ENCODE measurements at places on chromosomes 5 and 9. TPM values are rescaled to one million over a fixed set of nuclear protein-coding genes. Genes with fewer than 3 reads are reported as not detected.

MRPS27 gene
- 86.0 TPM for total RNA-seq

IRGM gene
- total RNA-seq, result 1.7 TPM

CDC37L1 gene
- total RNA-seq, result 14.5 TPM

BHMT gene
- not detected for total RNA-seq

EGFL7 gene
- total RNA-seq, result 0.25 TPM

SLC36A3 gene
- not detected for total RNA-seq

FANCC gene
- total RNA-seq, result 14.5 TPM

FREM1 gene
- total RNA-seq, result not detected

LCN15 gene
- total RNA-seq, result not detected

CDHR2 gene
- 0.19 TPM for total RNA-seq

DNA sequence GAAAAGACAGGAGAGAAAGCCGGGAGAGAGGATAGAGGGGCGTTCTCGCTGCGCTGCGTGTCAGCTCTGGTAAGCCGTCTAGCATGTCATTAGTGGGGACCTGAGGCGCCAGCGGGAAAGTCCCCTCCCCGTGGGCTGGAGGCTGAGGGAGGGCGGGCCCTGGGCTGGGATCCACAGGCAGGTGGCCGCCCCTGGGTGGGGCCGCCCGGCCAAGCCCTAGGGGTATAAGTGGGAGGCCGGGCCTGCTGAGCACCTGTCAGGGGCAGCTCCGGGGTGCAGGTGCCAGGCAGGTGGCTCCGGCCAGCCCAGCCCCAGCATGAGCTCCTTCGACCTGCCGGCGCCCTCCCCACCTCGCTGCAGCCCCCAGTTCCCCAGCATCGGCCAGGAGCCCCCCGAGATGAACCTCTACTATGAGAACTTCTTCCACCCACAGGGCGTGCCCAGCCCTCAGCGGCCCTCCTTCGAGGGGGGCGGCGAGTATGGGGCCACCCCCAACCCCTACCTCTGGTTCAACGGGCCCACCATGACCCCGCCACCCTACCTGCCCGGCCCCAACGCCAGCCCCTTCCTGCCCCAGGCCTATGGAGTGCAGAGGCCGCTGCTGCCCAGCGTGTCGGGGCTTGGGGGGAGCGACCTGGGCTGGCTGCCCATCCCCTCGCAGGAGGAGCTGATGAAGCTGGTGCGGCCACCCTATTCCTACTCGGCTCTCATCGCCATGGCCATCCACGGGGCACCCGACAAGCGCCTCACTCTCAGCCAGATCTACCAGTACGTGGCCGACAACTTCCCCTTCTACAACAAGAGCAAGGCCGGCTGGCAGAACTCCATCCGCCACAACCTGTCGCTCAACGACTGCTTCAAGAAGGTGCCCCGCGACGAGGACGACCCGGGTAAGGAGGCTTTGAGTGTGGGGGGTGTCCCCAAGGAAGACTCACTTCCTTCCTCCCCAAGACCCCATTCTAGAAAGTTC is at the start of gene FOXI1:
Gene FOXI1, plus strand, starts transcription at position 256 of the 970 bp plus-strand sequence. Its CDS starts 61 bp downstream, at position 317.
- no peak for DNase-seq

GRCh38 chr9:133459476-133460404 is at the start of gene CACFD1:
TSS of gene CACFD1 (plus strand) at chr9:133459978. CDS start at chr9:133460067, 89 bp downstream.
- DNase-seq, result peak; percentile 93

- DNase-seq, result no peak
Observed at GRCh38 chr5:87298692-87299362, 31.1 kb downstream of the RASA1 start.

DNA sequence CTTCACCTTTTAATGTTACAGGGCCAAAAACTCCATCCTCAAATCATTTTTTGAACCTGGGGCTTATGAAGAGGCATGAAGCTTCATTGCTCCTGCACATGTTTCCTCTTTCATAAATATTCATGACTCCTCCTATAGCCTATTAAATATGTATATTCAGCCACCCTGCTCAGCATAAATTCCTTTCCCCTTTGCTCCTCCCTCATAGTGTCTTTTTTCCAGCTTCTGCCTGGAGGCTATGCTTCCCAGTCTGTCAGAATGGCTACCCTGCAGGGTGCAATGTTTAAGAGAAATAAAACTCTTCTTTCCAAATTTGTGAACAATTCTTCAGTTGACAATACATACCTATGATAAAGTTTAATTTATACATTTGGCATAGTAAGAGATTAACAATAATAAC is 1082.9 kb upstream of the CDH18 start:
- no peak for DNase-seq

- no peak for DNase-seq
Observed at GRCh38 chr5:157484768-157485167, 24.8 kb downstream of the NIPAL4 start.

DNA sequence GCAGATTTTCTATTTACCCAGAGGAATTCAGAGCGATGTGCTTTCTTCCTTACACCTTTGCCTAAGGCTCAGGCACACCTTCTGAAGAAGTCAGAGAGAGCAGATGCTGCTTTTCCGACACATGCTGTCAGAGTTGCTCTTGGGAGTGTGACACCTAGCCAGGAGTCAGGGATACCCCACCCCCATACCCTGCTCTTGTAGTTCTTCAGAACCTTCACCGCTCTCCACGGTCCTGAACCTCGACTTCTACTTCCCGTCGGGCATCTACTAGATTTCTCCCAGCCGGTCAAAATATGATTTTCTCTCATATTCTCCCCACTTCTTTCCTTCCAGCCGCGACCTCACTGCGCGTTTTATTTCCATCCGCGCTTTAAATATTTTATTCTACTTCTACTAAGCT is 1.7 kb downstream of the GRIN3A start:
- DNase-seq, result peak; percentile 14

DNA sequence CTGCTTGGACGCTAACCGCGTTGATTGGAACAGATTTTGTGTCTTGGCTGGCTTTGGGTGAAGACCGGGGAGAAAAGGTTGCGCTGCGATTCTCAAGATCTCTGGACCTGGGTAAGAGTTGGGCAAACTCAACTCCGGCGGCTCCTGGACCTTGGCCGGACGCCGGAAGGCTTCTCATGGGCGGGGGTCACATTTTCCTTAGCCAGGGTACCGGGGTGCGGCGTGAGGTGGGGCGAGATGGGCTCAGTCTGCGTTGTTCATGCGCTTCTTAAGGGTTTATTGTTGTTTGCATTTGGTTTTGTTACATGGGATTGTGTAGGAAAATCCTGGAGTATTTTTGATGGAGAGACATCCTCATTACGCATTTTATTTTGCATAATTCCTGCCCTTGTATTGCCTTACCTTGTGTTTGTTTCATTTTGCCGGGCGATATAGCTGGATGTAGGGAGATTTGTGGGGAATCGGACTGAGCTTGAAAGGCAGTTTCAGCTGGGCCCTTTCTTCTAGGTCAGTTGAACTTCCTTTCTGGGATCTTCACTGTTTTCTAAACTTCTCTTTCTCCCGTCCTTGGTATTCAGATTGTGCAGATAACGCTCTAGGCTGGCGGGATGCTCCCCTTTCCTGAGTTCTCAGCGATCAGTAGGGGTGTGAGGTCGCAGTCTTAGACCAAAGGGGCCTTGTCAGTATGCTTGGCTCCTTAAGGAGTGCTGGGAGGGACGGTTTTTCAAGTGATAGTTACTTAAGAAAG is 524 bp downstream of the MEGF10 start:
- no peak for DNase-seq

GRCh38 chr5:476814-477175 is 33.8 kb downstream of the EXOC3 start:
- DNase-seq, result no peak

DNA sequence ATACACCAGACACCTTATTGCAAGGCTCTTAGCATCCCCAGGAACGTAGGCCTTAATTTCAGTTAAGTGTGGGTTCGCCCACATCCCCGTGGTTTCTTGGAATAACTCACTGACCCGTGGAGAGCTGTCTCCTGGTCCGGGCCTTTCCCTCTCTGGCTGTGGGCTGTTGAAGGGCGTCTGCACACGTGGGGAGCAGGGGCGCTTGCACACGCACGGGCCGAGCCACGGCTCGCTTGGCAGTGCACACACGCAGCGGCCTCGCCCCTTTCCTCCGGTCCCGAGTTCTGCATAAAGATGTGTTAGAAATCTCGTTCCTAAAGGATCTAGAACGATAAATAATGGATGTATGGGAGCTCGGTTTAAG is 141.9 kb downstream of the PBX3 start:
- peak; percentile 8 for DNase-seq

GRCh38 chr5:129392681-129393080 is 67.4 kb upstream of the ADAMTS19 start:
- no peak for DNase-seq

DNA sequence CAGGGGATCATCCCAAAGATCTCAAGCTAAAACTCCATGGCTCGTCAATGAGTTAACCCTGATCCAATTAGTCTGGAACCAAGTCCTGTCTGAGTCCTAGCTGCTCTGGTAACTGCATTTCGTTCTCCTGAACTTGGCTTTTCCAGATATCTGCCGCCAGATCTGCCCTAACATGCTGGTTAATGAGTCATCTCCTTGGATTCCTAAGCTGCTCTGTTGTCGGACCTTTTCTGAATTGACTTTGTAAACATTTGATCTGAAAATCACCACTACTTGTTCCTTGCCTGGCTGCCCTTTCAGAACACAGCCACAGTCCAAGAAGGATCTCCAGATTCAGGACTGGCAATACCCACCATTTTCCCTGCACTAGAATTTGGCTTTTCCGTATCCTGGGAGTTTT is 473.0 kb downstream of the ZSWIM6 start:
- no peak for DNase-seq

DNA sequence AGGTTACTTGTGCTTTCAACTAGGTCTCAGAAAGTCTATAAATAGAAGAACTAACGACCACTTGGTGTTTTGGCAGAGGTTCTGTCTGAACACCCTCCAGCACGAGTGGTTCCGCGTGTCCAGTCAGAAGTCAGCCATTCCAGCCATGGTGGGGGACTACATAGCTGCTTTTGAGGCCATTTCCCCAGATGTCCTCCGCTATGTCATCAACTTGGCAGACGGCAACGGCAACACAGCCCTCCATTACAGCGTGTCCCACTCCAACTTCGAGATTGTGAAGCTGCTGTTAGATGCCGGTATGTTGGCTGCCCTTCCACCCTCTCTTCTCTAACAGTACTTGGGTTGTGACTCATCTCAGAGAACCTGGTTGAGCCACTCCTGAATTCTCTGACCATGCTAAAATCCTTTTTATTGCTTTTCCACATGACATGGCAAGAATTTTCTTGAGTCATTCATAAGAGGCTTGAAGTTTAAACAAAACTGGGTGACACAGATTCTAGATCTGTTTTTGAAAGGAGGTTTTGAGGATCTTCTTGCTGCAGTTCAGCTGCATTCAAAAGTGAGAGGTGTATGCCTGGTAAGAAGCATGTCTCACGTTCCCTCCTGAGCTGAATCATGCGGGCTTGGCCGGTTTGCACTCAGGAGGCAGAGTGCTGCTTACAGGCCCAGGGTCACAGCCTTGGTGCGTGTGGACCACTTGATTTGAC is 103.1 kb upstream of the DMRT1 start:
- no peak for DNase-seq

- peak; percentile 33 for DNase-seq
Observed at GRCh38 chr9:114928136-114928535, 2.3 kb downstream of the TNFSF8 start.

- DNase-seq, result no peak
Observed at GRCh38 chr9:136604823-136605525, 57.7 kb upstream of the EGFL7 start.

DNA sequence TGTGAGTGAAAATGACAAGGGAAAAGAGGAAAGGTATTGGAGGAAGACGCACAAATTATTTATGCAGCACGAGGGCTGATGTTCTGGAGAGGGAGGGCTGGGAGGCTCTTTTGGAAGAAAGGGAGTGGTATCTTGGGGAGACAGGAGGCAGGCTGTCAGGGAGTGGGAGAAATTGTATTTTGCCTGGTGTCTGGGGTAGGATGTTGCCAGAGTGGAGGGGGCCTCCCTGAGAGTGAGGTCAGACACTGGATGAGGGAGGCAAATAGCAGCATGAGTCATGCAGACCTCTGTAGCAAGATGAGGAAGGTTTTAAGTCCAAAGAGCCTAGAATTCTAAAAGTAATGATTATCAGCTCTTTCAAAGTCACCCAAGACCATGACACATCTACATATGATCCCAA is 158.0 kb downstream of the DMRT2 start:
- no peak for DNase-seq

- peak; percentile 40 for DNase-seq
Observed at GRCh38 chr9:101727612-101728524, 10.6 kb downstream of the GRIN3A start.

- no peak for DNase-seq
Observed at GRCh38 chr5:56569076-56569475, 246.3 kb upstream of the MAP3K1 start.

GRCh38 chr5:6235726-6236125 is 142.6 kb downstream of the MED10 start:
- no peak for DNase-seq

GRCh38 chr5:144567421-144567780 is 396.7 kb downstream of the KCTD16 start:
- DNase-seq, result no peak

- DNase-seq, result no peak
Observed at GRCh38 chr9:72954431-72955125, 1.7 kb upstream of the ALDH1A1 start.

DNA sequence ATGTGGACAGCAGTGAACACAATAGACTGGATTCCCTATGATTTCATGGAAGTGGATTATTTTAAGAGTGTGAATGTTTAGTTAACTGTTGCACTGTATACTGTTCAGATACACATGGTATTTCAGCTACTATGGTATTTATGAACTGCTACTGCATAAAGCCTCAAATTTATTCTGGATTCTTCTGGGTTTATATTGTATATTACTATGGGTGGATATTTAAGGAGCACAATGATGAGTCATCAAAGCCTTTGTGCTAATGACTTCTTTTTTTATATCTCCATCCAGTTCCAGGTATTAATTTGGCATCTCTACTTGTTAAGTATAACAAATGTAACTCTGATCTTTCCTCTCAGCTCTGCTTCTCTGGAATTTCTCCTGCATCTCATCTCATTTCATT is 6.8 kb downstream of the KDM4C start:
- no peak for DNase-seq

DNA sequence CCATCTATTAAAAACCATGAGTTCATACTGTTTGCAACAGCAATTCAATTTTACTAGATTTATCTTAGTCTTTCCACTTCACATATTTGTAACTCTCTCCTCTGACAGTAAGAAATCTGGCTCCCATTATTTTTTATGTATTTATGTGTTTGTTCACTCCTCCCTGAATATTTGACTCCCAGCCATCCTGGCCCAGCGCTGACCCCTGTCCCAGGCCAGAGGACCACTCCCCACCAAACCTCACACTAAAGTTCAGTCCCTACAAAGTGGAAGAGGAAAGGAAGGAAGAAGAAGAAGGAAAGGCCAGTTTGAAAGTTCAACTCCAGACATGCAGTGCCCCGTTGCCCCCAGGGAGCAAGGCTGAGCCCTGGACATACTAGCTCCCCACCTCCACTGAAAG is 271.8 kb downstream of the ADAMTSL1 start:
- no peak for DNase-seq

GRCh38 chr9:135669616-135670285 is 6.6 kb downstream of the LCN9 start:
- peak; percentile 0 for DNase-seq

DNA sequence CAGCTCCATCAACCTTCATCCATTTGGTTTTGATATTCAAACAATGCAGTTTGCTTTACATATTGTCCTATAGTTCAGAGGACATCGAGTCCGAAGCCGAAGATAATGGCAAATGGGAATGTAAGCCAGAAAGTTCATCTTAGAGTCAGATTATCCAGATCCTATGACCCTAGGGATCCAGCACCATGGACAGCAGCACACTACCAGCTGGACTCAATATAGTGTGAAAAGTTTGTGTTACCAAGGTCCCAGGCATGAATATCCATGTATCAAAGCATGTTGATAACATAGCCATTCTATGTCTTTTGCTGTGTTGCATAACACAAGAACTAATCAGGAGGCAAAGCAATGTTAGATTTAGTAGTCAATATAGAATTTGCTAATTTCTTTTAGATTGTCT is 46.3 kb downstream of the FSTL4 start:
- peak; percentile 62 for DNase-seq

All from activated naive CD4-positive, alpha-beta T cell treated with anti-CD3 and anti-CD28 coated beads for 36 hours (primary cell).